Psoas muscle (tissue), 8 donors: ENCODE measurements at places on chromosomes 2 and 18. TPM values are rescaled to one million over a fixed set of nuclear protein-coding genes. Genes with fewer than 3 reads are reported as not detected.

- no peaks in the 10 kb centered on the region for H3K36me3 ChIP-seq
- no peak overlapping the region for H3K27ac ChIP-seq
- H3K4me3 ChIP-seq, result no peak overlapping the region
- H3K27me3 ChIP-seq, result no peaks in the 10 kb centered on the region
- no peak for DNase-seq
These were observed 19.2 kb downstream of the MYCN start for GRCh38 chr2:15959331-15960153.

DNA sequence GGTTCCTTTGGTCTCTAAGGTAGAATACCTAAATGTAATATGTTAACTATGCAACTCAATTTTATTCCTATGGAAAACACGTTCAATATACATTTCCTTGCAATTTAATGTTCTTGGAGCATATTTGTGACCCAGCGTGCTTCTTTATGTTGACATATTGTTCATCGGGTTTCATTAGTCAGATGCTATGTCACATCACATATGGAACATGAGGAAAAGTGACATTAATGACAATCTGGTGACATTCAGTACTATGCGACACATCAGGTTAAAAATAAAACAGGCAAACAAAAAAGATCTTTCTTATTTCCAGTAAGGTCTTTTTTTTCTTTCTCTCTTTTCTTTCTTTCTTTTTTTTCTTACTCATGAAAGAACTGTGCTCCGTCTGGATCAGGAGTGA, 135.6 kb upstream of the SMIM21 start:
- H3K27ac ChIP-seq, result no peak overlapping the region
- no peaks in the 10 kb centered on the region for H3K36me3 ChIP-seq
- DNase-seq, result no peak
- H3K27me3 ChIP-seq, result no peaks in the 10 kb centered on the region
- no peaks in the 10 kb centered on the region for H3K4me1 ChIP-seq

DNA sequence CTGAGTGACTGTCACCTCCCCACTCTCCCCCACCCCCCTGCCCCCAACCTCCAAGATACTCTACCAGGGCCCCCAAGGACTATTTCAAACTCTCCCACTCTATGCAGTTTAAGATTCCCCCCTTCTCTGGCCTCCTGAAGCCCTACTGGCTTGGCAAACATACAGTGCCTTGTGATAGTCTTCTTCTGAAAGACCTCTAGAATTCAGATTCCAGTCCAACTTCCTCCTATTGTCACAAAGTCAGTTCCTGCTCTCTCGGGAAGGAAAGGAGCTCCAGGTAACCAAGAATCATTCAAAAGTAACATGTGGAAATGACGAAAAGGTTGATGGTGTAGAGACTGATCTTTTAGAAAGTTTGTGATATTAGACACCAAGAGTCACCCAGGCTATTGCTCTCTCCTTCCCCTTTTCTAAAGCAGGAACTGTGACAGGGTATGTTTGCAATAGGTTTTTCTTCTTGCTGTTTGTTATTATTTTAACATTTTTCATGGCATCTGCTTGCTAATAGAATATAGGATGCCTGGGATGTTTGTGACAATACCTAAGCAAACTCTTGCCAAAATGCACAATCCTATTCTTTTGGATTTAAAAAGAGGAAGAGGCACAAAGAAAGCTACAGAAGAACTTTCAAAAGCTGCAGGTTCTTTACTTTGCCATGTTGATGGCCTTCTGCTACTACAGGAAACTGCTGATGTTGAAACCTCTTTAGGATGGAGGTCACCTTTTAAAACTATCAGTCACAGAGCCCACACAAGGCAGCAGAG, 93.5 kb upstream of the MGAT4A start:
- peak overlapping the region; percentile 46 for H3K27ac ChIP-seq
- no peak for DNase-seq
- no peaks in the 10 kb centered on the region for H3K36me3 ChIP-seq
- H3K27me3 ChIP-seq, result peaks cover 15% of the 10 kb centered on the region
- no peak overlapping the region for H3K4me3 ChIP-seq

DNA sequence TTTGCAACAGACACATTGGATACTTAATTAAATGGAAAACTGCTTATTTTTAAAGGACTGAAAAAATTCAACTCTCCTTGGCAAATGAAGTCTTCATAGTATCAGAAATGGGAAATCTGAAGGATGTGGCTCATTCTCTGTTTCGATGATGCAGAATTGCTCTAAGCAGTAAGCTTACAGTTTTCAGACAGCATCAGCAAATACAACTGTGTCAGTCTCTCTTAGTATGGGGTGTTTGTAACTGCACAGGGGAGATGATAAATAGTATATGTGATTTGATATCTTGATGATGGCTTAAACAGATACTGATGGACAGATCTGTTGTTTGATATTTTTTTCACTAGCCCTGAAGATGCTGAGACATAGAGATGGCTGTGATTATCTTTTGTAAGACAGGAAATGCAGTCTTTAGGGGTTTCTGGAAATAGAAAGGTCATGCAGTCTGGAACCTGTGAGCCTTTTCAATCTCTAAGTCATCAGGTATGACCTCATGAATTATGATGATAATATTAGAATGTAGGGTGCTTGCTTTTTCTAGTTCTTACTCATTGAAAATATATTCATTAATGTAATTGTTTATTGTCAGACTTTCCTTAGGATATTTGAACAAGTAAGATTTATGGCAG, 84.2 kb downstream of the SLC4A10 start:
- no peaks in the 10 kb centered on the region for H3K27me3 ChIP-seq
- H3K27ac ChIP-seq, result no peak overlapping the region
- no peak overlapping the region for H3K4me3 ChIP-seq
- DNase-seq, result no peak
- no peaks in the 10 kb centered on the region for H3K36me3 ChIP-seq
- H3K4me1 ChIP-seq, result no peaks in the 10 kb centered on the region

- no peaks in the 10 kb centered on the region for H3K27me3 ChIP-seq
- H3K4me3 ChIP-seq, result no peak overlapping the region
- no peak for DNase-seq
- H3K27ac ChIP-seq, result no peak overlapping the region
- H3K4me1 ChIP-seq, result no peaks in the 10 kb centered on the region
These were observed 1268.6 kb downstream of the LRP1B start for GRCh38 chr2:140862181-140862580.

GRCh38 chr2:234772733-234773060, 179.1 kb upstream of the SH3BP4 start:
- H3K4me1 ChIP-seq, result no peaks in the 10 kb centered on the region
- DNase-seq, result no peak
- H3K36me3 ChIP-seq, result no peaks in the 10 kb centered on the region
- peaks cover 2% of the 10 kb centered on the region for H3K27me3 ChIP-seq
- H3K4me3 ChIP-seq, result no peak overlapping the region
- no peak overlapping the region for H3K27ac ChIP-seq

- H3K27me3 ChIP-seq, result no peaks in the 10 kb centered on the region
- no peaks in the 10 kb centered on the region for H3K36me3 ChIP-seq
- no peak for DNase-seq
These were observed 460.2 kb downstream of the LRATD1 start for GRCh38 chr2:15092691-15093090.

- H3K27me3 ChIP-seq, result no peaks in the 10 kb centered on the region
- H3K27ac ChIP-seq, result no peak overlapping the region
- no peaks in the 10 kb centered on the region for H3K4me1 ChIP-seq
- H3K36me3 ChIP-seq, result no peaks in the 10 kb centered on the region
- no peak overlapping the region for H3K4me3 ChIP-seq
These were observed 192.6 kb downstream of the DPP4 start for GRCh38 chr2:161881465-161881864.

ASB18 gene
- total RNA-seq, result 1.7 TPM

ARHGEF4 gene
- 3.6 TPM for total RNA-seq

- peaks cover 7% of the 10 kb centered on the region for H3K4me1 ChIP-seq
- peaks cover 2% of the 10 kb centered on the region for H3K36me3 ChIP-seq
- no peaks in the 10 kb centered on the region for H3K27me3 ChIP-seq
- no peak overlapping the region for H3K27ac ChIP-seq
These were observed 87.6 kb downstream of the THADA start for GRCh38 chr2:43508209-43508608.

GRCh38 chr18:44730803-44731529, 50.3 kb downstream of the SETBP1 start:
- no peaks in the 10 kb centered on the region for H3K27me3 ChIP-seq
- peaks cover 36% of the 10 kb centered on the region for H3K4me1 ChIP-seq
- no peak for DNase-seq
- H3K4me3 ChIP-seq, result no peak overlapping the region
- H3K27ac ChIP-seq, result peak overlapping the region; percentile 83
- no peaks in the 10 kb centered on the region for H3K36me3 ChIP-seq

DNA sequence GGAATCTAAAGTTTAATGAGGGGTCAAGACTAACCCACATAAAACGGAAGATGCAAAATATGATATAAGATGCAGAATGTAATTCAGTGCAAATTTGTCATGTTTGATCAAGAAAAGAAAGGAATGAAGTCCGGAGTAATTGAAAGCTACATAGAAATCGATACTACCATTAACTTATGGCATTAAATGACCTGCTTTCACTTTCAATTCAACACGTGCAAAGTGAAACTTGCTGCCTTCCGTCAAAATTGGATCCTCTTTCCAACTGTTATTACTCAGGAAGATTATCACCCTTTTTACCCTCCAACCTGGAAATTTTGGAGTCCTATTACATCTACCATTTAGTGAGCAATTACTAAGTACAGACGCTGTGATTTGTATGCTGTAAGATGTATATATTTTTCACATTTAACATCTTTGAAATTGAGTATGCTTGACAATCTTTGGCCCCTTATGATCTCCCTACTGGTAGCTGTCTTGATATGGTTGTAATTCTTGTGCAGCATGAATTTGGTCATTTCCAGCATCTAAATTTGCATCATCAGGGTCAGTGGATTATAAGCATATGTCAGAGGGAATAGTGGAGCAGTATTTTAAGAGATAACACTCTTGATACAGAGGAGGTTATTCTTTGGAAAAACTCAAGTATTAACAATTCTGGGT, 18.6 kb downstream of the UNC80 start:
- peak overlapping the region; percentile 11 for H3K4me3 ChIP-seq
- no peak overlapping the region for H3K27ac ChIP-seq
- DNase-seq, result no peak
- H3K4me1 ChIP-seq, result no peaks in the 10 kb centered on the region
- no peaks in the 10 kb centered on the region for H3K36me3 ChIP-seq

SPATA3 gene
- total RNA-seq, result not detected

- H3K27ac ChIP-seq, result no peak overlapping the region
- H3K4me1 ChIP-seq, result no peaks in the 10 kb centered on the region
- no peaks in the 10 kb centered on the region for H3K36me3 ChIP-seq
- H3K4me3 ChIP-seq, result no peak overlapping the region
- no peaks in the 10 kb centered on the region for H3K27me3 ChIP-seq
These were observed 320.4 kb downstream of the CMPK2 start for GRCh38 chr2:6545336-6545735.

GRCh38 chr2:212903413-212903812, 248.0 kb downstream of the IKZF2 start:
- H3K36me3 ChIP-seq, result no peaks in the 10 kb centered on the region
- no peaks in the 10 kb centered on the region for H3K27me3 ChIP-seq
- no peak overlapping the region for H3K4me3 ChIP-seq
- no peak for DNase-seq
- no peaks in the 10 kb centered on the region for H3K4me1 ChIP-seq
- H3K27ac ChIP-seq, result no peak overlapping the region

TCF7L1 gene
- total RNA-seq, result 13.3 TPM

DNA sequence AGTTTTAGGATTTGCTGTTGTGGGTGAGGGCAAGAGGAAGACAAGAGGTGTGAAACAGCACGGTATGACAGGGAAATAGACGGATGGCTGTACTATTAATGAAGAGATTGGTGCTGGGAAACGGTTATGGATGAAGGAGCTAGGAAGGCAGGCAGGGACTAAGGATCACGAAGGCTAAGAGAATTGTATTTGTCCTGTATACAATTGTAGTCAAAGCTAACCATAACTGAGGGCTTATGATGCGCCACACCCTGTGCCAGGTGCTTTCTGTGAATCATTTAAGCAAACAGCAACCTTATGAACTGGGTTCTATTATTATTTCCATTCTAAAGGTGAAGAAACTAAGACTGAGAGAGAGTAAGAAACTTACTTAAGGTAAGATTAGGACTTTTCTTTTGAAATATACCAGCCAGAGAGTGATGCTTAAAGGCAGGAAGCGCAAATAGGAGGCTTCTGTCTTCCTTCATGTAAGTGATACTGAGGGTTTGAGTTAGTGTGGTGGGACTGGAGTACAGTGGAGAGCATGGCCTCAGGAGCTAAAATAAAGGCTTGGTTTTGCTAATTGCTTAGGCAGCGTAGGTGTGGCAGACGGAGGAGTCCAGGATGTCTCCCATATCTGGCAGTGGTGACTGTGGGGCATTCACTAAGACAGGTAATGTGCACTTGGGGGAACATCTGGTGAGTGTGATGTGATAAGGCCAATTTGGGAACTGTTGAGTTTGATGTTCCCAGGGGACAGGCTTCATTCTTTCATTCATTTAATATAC, 85.8 kb downstream of the PLEKHM3 start:
- H3K27ac ChIP-seq, result no peak overlapping the region
- H3K4me3 ChIP-seq, result no peak overlapping the region
- H3K4me1 ChIP-seq, result no peaks in the 10 kb centered on the region
- peaks cover 6% of the 10 kb centered on the region for H3K36me3 ChIP-seq
- no peaks in the 10 kb centered on the region for H3K27me3 ChIP-seq

GRCh38 chr18:54872681-54873080, 44.4 kb downstream of the RAB27B start:
- no peaks in the 10 kb centered on the region for H3K4me1 ChIP-seq
- H3K27ac ChIP-seq, result no peak overlapping the region
- no peaks in the 10 kb centered on the region for H3K36me3 ChIP-seq

CD8A gene
- 0.47 TPM for total RNA-seq

DNA sequence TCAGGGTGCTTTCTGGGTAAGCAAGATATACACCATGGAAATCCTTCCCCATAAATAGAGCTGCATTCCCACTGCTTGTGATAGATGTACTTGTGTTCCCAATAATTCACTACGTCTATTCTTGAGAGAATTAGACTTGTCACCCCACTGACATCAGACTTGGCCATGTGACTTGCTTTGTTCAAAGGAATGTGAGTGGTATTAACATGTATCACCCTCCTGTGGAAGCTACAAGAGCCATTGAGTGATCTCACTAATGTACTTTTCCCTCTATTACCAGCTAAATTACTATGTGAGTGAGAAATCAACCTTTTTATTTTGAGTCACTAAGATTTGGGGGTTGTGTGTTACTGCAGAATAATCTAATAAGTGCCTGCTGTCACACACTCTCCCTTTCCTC, 176.0 kb downstream of the CCDC178 start:
- no peaks in the 10 kb centered on the region for H3K4me1 ChIP-seq
- no peak overlapping the region for H3K27ac ChIP-seq
- no peak overlapping the region for H3K4me3 ChIP-seq
- no peak for DNase-seq
- H3K27me3 ChIP-seq, result no peaks in the 10 kb centered on the region

GRCh38 chr2:137383391-137383790, 580.9 kb upstream of the HNMT start:
- H3K4me1 ChIP-seq, result no peaks in the 10 kb centered on the region
- no peak overlapping the region for H3K27ac ChIP-seq
- no peaks in the 10 kb centered on the region for H3K36me3 ChIP-seq
- H3K4me3 ChIP-seq, result no peak overlapping the region
- no peak for DNase-seq
- H3K27me3 ChIP-seq, result no peaks in the 10 kb centered on the region
